Stomach (tissue), 19 donors: ENCODE measurements at places on chromosomes 5 and 9. TPM values are rescaled to one million over a fixed set of nuclear protein-coding genes. Genes with fewer than 3 reads are reported as not detected.

The FCN2 gene
- polyA plus RNA-seq: 0.13 TPM

The TAF11L10 gene
- polyA plus RNA-seq: not detected

The IL9 gene
- polyA plus RNA-seq: not detected

The SPINK13 gene
- 1.4 TPM for polyA plus RNA-seq

DNA sequence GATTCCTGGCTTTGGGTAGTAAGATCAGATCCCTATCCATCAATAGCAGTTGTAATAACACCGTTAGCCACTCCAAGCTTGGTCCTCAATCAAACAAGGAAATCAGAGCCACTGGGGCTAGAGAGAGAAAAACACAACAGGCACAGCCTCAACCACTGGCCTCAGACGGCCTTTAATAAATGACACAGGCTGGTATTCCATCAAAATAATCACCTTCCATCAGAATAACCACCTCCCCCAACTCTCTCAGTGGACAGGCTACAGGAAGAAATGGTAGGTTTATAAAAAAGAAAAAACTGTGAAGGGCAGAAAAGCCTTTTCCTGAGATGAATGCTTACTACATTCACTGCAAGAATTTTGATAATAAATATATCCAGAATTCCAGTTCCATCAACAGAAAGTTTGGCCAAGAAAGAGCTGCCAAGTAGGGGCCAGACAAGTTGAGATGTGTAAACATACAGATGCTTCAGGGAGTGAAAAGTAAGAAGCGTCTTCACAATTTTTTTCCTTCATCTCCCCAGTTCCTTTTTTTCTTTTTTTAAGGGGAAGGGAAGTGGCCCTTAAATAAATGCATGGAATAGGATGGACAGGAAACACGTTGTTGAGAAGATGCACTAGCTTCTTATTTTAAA lies 5.5 kb downstream of the FOXD1 start:
- DNase-seq: no peak

DNA sequence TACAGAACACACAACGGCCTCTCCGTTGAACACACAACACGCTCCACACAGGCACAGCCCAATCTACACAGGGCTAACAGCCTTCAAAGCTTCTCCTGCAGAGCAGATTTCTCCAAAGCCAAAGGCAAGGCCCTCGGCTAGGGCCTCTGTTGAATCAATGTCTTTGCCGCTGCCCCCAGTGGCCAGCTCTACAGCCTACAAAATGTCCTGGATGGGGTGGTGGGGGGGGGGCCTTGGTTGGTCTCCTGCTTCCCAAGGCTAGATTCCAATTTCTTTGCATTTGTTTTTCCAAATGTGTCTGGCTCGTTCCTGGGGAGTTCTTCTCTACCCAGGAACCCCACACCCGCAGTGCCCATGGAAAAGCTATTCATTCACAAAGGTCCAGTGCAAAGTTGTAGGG lies 167.2 kb downstream of the PAX5 start:
- DNase-seq: no peak

GRCh38 chr5:127810017-127810416 lies 106.8 kb downstream of the CCDC192 start:
- no peak for DNase-seq

GRCh38 chr9:20884985-20885593 lies 146.4 kb downstream of the HACD4 start:
- peak; percentile 77 for DNase-seq

GRCh38 chr9:27828908-27829307 lies 255.6 kb upstream of the C9orf72 start:
- DNase-seq: no peak
